ENCODE measurements at places on chromosomes 4 and X. TPM values are rescaled to one million over a fixed set of nuclear protein-coding genes. Genes with fewer than 3 reads are reported as not detected.

SYN1 gene
- 20.2 TPM for total RNA-seq

MAOB gene
- total RNA-seq: 5.7 TPM

STARD8 gene
- 2.5 TPM for total RNA-seq

GAGE12C gene
- total RNA-seq: not detected

PRRG3 gene
- total RNA-seq: 6.1 TPM

PF4V1 gene
- not detected for total RNA-seq

All from temporal lobe (tissue), 4 donors.